ENCODE measurements at places on chromosomes 2 and 18.

DNA sequence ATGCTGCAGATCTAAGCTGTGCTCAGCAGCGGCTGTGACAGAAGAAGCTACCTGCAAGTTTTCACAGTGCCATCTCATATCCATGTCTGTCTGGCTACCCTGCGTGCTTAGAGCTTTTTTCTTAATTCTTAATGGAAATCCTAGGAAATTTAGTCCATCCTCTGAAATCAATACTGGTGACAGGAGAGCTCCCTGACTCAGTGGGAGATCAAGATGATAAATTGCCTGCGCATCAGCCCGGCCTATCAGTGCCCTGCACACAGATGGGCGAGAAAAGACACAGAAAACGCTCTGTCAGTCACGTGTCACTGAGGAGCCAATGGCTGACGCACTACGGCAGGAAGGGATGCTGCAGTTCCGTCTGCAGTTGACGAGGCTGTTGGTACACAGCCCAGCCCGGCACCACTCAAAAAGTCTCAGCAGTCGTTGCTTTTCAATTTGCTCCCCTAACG is 819.6 kb upstream of the FSHR start:
- peak; percentile 3 for DNase-seq

DNA sequence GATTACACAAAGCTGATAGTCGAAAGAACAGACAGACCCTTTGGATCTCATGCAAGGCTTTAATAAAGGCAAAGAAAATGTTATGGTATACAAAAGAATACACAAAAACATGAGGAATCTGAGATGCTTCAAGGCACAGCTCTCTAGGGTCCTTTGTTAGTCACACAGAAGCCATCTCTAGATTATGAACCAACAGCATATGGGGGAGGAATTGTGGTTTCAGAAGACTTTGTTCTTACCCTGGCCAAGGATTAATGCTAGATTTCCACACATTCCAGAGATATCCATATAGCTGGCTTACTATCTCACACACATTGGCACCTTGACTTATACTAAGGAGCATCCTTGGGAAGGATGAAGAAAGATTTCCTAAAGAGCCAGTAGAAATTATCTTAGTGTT is 206.1 kb downstream of the GULP1 start:
- no peak for DNase-seq

DNA sequence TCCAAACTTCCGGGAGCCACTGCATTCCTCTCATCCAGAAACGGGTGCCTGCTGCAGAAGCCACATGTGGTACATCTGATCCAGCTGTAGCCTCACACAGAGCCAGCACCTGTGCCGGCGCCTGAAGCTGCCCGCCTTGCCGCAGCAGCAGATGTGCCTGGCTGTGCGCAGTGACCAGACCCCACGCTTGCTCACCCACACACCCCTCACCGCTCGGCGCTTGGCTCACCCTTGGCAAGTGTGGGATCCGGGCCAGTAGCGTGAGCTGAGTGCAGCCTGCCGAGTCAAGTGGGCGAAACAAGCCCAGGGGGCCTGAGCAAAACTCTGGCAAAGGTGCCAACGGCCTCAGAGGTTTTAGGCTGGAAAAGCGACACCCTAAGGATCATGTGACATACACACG is 220.1 kb upstream of the TMEFF2 start:
- DNase-seq: no peak

DNA sequence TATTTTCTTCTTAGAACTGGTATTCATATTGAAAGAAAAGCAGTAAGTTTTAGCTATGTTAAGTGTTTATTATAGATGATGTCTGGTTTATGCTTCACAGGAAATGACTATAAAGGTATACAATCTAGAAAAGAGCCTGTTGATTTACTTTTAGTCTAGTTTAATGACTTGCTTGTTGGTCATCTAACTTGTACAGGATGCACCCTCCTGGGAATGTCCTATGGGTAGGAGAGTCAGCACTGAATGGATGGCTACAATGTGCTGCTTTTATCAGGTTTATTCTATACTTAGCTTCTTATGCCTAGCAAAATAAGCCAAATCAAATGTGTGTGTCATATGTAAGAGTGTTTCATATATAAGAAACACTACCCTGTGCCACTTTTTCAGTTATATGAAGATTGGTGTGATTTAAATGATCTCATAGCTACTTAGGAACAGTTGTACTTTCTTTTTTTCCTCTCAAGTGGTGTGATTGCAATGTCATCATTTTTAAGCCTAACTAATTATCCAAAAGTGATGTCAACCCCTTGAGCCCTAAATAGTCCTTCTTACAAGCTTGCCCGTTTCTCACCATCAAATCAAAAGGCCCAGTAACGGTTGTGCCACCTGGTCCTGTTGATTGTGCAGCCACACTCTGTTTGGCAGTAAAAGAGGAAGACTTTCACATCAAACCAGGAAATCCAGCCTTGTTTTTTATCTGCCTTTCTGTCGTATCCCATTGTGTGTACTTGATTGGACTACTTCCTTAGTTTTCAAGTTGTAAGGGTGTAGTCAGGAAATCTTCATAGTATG is 176.0 kb downstream of the DIS3L2 start:
- DNase-seq: no peak

GRCh38 chr2:152166633-152167032 is 8.9 kb downstream of the STAM2 start:
- DNase-seq: no peak

- no peak for DNase-seq
Observed at GRCh38 chr18:75071484-75071785, 137.5 kb downstream of the PTGR3 start.

DNA sequence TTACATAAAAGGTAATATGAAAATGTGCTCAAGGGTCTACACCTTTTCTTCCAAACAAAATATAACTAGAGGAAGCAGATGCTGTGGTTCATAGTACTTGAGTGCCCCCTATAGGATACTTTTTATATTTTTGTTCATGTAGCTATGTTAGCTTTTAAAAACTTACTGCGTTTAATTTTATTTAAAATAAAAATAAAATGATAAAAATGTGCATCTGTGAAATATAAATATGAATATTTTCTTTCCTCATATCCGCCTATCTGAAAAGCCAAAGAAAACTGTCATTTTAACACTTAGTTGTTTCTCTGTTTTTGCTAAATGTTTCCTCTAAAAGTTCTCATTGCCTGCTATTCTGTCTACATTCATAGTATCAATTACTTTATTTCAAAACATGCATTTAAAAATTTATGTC is 9.6 kb upstream of the LRP1B start:
- DNase-seq: no peak

GRCh38 chr2:137511526-137511925 is 452.7 kb upstream of the HNMT start:
- DNase-seq: no peak

DNA sequence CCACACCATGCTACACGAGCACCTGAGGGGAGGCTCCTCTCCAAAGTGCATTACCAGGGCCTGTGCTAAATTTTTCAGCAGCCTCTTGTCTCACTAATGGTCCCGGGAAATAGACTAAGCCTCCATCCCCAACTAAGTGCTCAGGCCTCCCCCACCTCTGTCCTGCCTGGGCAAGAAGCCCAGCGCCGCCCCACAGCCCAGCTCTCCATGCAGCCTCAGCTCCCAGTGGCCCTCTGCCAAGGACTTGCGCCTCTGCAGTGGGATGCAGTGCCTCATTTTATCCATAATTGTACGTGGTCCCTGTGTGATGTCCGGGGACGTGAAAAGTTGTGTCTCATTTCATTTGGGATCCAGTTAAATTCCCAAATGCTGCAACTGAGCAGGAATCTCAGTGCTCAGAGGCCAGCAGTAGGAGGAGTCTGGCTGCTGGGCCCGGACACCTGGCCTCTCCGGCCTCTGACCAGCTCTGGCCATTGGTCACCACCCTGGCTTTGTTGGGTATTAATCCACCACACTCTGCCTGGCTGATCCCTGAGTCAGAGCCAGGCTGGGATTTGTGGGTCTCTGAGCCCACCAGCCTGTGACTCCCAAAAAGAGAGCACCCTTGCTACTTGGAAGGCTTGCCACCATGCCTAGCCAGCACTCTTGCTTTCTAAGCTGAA is 11.4 kb upstream of the STEAP3 start:
- DNase-seq: no peak

DNA sequence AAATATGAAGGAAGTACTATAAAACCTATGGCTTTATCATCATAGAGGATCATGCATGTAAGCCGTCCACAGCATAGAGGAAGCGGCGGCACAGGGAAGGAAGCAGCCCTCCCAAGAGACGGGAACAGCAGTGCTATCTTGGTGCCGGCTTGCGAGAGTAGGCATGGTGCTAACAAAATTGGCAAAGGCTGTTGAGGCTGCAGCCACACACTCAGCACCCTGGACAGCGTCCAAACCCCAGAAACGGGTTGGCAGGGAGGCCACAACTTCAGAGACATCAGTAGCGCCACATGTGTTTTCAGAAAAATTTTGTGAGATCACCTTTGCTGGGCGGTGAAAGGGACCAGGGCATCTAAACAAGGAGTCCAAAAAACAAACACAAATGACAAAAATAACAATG is 37.7 kb downstream of the NETO1 start:
- no peak for DNase-seq

GRCh38 chr2:52036024-52036423 is 1004.1 kb upstream of the NRXN1 start:
- DNase-seq: no peak

GRCh38 chr2:3736112-3736511 is 32.7 kb downstream of the DCDC2C start:
- DNase-seq: no peak

DNA sequence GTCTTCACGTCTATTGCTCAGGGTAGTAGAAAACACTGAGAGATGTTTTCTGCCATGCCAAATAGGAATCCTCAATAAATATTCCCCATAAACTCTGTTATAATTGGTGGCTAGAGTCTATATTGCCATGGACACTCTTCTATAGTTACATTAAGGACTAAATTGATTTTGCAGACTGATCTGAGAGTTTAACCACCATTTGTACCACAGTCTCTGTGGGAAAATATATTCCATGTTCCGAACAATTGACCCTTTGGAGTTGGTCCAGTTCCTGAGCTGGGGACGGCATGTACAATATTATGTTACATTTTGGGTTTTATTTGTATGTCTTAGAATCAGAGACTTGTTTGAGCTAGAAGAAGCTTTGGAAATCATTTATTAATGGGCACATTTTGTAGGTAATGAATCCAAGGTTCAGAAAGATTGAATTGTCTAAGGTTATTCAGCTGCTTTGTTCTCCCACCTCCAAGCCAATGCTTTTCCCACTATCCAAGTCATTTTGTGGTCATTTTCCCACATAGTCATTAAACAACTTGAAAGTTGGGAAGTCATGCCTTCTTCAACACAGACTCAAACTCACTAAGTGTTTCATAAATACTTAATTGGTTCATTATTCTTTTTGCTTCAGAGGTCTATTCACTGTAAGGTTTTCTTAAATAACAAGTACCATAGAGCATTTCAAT is 5.1 kb upstream of the PPP1CB start:
- DNase-seq: no peak

DNA sequence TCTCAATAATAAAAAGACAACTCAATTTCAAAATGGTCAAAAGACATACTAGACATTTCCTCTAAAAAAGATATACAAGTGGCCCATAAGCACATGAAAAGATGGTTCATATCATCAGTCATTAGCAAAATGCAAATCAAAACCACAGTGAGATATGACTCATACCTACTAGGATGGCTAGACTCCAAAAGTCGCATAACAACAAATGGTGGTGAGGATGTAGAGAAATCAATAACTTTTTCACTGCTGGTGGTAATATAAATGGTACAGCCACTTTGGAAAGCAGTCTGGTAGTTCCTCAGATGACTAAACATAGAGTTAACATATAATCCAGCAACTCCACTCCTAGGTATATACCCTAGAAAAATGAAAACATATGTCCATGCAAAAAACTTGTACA is 242.3 kb upstream of the NOL4 start:
- no peak for DNase-seq

DNA sequence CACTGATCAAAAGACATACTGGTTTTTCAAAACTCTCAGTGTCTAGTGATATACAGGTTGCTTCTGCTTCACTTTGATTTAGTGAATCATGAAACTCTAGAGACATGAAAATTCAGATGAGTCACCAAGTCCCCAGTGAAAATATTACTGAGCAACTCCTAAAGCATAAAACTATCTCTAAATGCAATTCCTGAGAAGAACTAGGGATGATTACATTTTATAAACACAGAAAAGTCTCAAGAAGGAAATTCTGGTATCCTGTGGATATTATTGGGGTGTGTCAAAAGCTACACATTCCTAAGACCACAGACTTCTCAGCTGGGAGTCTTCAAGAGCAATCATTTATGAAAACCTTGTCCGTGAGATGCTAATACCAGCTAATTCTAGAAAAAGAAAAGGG is 9.7 kb downstream of the LRRTM4 start:
- DNase-seq: no peak

DNA sequence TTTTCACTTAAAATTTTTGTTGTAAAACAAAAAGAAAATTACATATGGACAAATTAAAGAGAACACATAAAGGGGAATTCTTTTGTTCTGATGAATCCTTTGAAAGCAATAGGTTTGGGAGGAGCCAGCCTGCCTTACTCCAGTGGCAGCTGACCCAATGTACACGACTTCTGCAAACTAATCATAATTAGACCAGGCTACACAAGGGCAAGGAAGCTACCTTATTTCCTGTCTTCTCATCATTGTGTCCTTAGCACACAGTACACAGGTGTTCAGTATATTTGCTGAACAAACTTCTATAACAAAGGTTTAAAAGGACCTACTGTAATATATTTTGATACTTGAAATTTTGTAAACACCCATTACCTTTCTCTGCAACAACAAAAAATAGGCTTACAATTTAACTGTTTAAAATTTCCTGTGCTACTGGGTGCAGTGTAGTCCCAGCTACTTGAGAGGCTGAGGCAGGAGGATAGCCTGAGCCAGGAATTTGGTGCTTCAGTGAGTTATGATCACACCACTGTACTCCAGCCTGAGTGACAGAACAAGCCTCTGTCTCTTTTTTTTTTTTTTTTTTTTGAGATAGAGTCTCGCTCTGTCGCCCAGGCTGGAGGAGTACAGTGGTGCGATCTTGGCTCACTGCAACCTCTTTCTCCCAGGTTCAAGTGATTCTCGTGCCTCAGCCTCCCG is 18.9 kb downstream of the KCNG3 start:
- DNase-seq: no peak

- no peak for DNase-seq
Observed at GRCh38 chr2:120686511-120687168, 49.0 kb upstream of the GLI2 start.

DNA sequence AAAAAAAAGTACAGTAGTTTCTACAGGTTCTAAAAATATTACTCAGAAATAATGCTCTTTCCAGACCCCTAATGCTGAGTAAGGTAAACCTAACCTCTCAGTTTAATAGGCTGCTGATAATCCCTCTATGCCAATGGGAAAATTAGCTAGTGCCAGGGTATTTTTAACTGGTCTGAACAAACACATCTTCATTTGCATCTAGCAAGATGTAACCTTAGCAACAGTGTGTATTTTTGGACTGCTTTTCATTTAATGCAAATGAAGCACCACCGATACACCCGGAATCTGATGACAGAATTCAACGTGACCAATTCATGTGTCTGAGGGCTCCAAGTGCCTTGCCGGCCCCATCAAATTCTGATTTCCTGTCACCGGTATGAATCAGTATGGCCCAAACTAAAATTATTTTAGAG is 47.4 kb upstream of the CYRIA start:
- no peak for DNase-seq

DNA sequence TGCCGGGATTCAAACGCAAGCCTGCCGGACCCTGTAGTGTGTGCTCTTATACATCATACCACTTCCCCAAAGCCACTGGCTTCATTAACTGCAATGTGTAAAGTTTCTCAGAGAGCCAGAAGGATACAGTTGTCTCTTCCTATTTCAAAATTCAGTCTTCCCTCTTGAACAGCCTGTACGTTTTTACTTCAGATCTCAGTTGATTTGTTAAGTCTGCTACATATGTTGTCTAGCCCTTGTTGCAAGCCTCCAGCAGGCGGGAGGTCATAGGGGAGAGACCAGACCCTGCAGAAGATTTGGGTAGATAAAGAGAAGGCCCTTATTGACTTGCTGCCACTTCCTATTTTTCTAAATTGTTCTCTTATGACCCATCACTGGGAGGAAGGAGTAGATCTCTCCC is 56.2 kb downstream of the ARHGEF33 start:
- no peak for DNase-seq

All from activated naive CD4-positive, alpha-beta T cell (primary cell).